GM10248 (cell line): ENCODE measurements at places on chromosomes 13 and 19.

DNA sequence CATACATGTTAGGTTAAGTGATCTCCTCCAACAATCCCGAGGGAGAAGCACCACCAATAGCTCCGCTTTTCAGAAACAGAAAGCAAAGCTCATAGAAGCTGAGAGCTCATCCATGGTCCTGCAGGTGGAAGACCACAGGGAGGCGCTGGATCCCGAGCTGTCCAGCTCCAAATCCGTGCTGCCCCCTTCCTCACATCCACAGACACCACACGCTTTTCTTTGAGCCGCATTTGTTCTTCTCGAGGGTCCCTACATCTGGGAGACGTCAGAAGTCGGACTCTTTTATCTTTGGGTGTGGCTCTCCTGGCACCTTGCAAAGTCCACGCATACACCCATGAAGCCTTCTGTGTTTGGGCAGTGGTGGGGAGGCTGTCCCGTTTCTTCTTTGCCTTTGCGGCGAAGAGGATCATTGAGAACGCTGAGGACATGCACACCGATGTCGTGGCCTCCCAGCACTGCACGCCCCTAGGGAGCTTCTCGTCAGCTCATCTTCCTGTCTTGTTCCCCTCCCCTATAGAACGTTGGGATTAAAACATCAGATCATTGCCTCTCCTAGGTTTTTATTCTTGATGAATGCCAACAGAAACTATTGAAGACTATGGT lies 184.8 kb downstream of the TEX29 start:
- DNase-seq = no peak

GRCh38 chr19:56310462-56310861 lies 4.2 kb downstream of the ZSCAN5A start:
- DNase-seq = no peak

DNA sequence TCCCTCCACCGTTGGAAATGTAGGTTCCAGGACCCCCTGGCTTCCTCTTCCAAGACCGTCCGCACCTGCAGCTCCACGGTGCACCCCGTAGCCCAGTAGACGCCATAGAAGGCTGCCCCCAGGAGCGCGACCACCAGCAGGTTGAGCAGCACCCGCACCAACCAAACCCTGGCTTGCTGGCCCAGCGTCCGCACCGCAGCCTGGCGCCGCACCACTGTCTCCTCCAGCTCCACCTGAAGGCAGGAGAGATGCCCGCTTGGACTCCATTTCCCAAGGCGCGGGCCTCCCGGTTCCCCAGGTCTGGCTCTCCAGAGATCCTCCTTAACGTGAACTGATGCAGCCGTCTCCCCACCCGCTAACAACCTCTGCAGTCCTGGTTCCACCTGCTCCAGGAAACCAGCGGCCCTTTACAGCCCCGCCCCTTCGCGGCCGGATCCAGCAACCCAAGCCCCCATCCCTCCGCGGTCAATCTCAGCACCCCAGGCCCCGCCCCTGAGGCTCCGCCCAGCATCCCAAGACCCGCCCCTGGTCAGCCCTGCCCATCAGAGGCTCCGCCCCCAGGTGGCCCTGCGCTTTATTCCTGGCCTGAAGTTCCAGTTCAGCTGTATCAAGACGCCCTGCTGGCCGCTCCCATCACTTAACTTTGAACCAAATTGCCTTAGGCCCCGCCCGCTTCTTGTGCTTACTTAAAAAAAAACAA lies 5.0 kb upstream of the LENG1 start:
- DNase-seq = no peak

- DNase-seq = peak; percentile 41
These were observed 65.6 kb upstream of the HTR2A start for GRCh38 chr13:46962281-46962941.

GRCh38 chr13:92769046-92769445 lies 457.6 kb upstream of the GPC6 start:
- DNase-seq = no peak

GRCh38 chr13:42876887-42877545 lies 95.6 kb downstream of the FAM216B start:
- no peak for DNase-seq

GRCh38 chr13:64928696-64929499 lies 2301.2 kb downstream of the PCDH9 start:
- DNase-seq = peak; percentile 12

- peak; percentile 63 for DNase-seq
These were observed 12.8 kb downstream of the MOB3A start for GRCh38 chr19:2083174-2083854.

DNA sequence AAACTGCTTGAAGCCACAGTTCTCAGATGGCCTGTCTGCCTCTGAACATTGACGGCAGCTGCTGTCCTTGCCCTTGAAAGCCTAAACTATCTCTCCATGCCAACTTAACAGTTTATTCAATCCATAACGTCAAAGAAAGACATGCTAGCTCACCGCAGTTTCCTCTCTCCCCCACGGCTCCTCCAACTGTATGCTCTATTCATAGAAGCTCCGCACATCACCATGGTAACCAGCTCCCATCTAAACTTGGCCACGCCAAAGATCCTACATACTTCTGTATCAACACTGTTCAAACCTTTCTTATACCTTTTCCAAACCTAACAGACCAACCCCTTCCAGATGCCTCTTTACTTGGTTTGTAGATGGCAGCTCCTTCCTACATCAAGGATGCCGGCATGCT lies 48.6 kb downstream of the ZNF91 start:
- DNase-seq = no peak

- peak; percentile 80 for DNase-seq
These were observed 25.9 kb downstream of the GRIN2D start for GRCh38 chr19:48419158-48419920.

- DNase-seq = no peak
These were observed 653.8 kb downstream of the PCDH9 start for GRCh38 chr13:66576381-66576780.

- DNase-seq = no peak
These were observed 264.7 kb downstream of the DACH1 start for GRCh38 chr13:71602344-71602743.

DNA sequence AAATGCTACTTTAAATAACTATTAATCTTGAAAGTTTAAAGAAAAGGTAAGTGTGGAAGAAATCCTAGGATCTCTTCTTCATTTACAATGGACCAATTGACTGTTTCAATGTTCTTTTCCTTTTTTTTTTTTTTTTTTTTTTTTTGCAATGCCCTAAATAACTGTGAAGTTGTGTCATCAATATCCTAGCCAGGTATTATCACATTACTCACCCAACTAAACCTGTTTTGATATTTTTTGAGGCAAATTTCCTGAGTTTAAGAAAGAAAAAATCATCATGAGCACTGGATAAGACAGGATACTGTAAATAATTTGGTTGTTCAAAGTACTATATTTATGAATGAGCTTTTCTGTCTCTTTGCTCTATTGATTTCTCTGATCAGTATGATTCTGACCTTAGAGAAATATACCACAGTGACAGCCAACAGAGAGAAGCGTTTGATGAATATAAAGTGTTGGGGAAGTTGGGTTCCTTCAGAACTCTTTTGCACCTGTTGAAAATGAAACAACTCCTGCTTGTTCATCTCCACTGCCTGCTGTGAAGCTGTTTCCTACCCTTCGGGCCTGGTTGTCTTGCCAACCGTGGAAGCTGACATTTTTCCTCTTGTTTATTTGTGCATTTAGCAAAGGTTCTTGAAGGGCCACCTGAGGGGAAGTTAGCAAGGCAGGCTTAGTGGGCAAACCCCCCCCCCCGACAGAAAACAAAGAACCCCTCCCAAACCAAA lies 1220.5 kb upstream of the SLC10A2 start:
- no peak for DNase-seq
